ENCODE measurements at places on chromosomes 3 and 15. TPM values are rescaled to one million over a fixed set of nuclear protein-coding genes. Genes with fewer than 3 reads are reported as not detected.

DNA sequence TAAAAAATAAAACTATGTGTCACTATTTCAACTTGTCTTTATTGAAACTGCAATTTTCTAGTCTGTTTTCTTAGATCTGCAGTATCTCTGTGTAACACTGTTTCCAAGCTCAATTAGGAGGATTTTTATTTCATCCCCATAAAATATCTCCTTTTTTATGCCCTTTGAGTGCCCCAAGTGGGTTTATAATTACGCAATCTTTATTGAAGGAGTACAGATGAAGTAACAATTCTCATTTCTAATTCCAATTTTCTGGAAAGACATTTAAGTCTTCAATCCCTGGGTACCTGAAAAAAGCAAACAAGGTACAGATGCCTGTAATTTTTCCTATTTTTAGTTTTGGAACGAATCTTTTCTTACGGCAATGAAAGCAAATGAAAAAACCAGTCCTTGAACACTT lies 61.3 kb downstream of the CYP19A1 start:
- no peak for DNase-seq

DNA sequence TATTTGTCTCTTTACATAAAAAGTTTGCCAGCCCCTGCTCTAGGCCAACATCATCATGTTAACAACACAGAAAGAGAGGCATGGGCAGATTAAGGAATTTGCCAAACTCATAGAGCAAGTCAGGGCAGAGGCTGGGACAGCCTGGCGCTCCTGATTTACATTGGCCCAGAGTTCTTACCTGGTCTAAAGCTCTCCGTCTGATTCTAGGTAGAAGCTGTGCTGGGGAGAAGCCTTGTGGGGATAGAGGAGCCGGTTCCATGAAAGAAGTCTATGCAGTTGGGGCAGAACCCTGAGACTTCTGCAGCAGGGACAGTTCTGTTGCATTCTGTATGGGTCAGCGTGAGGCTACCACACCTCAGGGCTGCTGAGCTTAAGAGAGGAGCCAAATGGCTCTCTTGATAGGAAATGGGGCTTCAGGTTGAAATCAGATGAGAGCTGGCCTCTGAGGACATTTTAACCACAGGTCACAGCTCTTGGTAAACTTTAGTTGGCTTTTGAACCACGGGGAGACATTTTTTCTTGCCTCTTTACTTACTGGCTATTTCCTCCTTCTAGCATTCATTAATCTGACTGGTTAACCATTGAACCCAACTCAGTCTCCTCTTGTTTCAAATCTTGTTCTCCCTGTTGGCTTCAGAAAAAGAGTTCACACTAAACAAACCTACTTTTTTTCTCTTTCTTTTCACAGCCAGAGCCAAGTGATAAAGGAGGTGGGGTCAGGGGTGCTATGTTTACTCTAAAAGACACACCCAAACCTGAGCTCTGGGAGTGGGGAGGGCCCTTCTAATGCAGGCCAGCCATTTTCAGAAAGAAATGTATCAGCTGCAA lies 250.7 kb downstream of the OPA1 start:
- no peak for DNase-seq

- DNase-seq = peak; percentile 50
These were observed 217.6 kb downstream of the ARRDC4 start for GRCh38 chr15:98177966-98178592.

GRCh38 chr3:113461488-113461887 lies 20.2 kb upstream of the CFAP44 start:
- DNase-seq = no peak

GRCh38 chr3:159861369-159861987 lies 127.2 kb upstream of the IL12A start:
- no peak for DNase-seq

- DNase-seq = no peak
These were observed 38.0 kb upstream of the TM4SF1 start for GRCh38 chr3:149415484-149415883.

- peak; percentile 60 for DNase-seq
These were observed 2.7 kb downstream of the ADAMTS7 start for GRCh38 chr15:78808550-78808949.

- DNase-seq = peak; percentile 2
These were observed 27.6 kb upstream of the P2RY13 start for GRCh38 chr3:151356794-151357462.

GRCh38 chr15:45641374-45641781 lies 6.5 kb downstream of the SQOR start:
- no peak for DNase-seq

DNA sequence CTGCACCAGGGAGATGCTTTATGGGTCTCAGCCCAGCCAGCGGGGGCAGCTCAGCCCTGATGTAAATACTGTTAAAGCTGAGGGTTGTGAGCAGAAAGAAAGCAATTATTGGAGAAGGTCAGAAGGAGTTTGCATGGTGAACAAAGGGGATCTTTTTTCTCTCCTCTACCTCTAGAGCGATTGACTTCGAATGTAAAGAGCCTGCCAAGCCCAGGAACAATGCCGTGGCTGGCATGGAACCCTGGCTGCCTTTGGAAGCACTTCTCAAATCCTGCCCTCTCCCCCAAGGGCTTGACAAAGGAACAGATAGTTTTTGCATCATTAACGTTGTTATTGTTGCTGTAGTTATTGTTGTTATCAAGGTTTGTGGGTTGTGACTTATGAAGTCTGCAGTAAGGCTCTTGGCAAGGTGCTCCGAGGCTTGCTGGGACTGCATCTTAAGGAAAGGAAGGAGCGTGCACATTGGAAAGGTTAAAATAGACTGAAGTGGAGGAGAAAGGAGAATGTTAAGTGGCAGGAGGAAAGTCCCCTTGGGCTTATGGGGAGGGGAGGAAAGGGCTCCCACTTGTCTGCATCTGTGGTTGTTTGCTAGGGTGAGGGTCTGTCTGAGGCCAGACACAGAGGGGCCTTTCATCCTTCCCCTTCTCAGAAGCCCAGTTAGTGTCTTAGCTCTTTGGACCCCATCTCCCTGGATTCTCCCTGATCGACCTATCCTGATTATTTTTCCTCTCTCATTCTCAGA lies 16.7 kb downstream of the PDIA5 start:
- DNase-seq = no peak

- no peak for DNase-seq
These were observed 45.1 kb upstream of the EPHB1 start for GRCh38 chr3:134749802-134750553.

DNA sequence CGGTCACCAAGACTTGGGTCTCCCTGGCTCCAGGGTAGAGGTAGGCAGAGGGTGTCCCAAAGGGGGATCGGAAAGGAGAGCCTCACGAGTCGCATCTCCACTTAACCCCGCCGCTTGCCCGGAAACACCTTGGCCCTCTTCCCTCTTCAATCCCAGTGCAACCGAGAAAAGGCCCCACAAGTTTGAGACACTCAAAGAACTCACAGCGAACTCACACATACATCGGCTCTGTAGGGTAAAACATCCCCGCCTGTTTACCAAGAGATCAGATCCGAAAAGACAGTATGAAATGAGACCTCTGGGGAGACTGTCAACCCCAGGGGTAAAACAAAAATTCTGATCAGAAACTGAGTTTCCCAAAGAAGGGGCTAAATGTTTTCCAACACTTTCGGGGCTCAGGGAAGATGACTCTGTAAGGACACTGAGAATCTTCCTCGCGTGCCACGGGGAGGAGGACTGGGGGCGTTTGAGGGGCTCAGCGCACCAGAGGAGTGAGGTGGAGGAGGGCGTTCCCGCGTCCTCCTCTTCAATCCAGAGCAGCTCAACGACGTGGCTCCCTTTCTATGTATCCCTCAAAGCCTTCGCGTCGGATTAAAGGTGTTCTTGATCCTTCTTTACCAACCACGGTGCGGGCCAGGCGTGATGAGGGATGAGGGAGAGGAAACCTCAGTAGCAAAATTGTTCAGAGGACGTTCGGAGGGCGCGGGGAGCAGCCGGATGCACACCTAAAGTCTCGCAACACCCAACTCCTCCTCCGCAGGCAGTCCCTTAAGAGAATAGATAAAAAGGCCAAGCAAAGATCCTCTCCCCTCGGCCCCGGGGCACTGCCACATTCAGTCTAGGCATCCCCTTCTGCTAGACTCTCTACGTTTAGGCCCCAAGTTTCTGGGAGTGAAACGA lies 3.7 kb downstream of the WNT5A start:
- no peak for DNase-seq

GRCh38 chr3:88362428-88362827 lies 212.7 kb downstream of the C3orf38 start:
- DNase-seq = no peak

The PIERCE2 gene
- 2.9 TPM for polyA plus RNA-seq

The GOLGA8G gene
- not detected for polyA plus RNA-seq

The PPP1R14D gene
- polyA plus RNA-seq = not detected

The PROS1 gene
- polyA plus RNA-seq = 15.0 TPM

The C3orf70 gene
- polyA plus RNA-seq = under 0.01 TPM

The RGMA gene
- 0.76 TPM for polyA plus RNA-seq

The SEMA3G gene
- 0.10 TPM for polyA plus RNA-seq

The TMCO5A gene
- polyA plus RNA-seq = not detected

The ITIH1 gene
- polyA plus RNA-seq = not detected

The LTK gene
- polyA plus RNA-seq = 0.06 TPM

The TMC3 gene
- polyA plus RNA-seq = not detected
